ENCODE measurements at places on chromosomes 2 and 18.

GRCh38 chr2:26822877-26823276 lies 25.1 kb upstream of the DPYSL5 start:
- DNase-seq: no peak

DNA sequence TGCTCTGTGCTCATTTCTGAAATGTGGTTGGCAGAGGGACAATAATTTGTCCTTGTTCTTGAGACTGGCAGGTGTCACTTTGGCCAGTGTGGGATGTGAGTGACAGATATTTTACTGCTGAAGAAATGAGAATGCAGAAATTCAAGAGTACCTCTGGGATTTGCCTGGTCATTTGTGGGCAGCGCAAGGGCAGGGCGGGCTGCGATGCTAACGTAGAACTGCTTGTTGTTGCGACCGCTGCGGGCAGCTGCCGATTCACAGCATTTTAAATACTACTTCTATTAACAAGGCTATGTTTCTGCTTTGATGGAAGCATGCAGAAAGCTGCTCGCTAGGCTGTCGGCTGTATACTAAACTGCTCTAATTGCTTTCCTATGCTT lies 268.6 kb downstream of the FIGN start:
- DNase-seq: no peak

- DNase-seq: no peak
Observed at GRCh38 chr18:11887328-11888128, 20.6 kb downstream of the MPPE1 start.

GRCh38 chr2:235659767-235660322 lies 166.0 kb downstream of the AGAP1 start:
- no peak for DNase-seq

GRCh38 chr18:42030586-42031182 lies 75.7 kb downstream of the PIK3C3 start:
- no peak for DNase-seq

DNA sequence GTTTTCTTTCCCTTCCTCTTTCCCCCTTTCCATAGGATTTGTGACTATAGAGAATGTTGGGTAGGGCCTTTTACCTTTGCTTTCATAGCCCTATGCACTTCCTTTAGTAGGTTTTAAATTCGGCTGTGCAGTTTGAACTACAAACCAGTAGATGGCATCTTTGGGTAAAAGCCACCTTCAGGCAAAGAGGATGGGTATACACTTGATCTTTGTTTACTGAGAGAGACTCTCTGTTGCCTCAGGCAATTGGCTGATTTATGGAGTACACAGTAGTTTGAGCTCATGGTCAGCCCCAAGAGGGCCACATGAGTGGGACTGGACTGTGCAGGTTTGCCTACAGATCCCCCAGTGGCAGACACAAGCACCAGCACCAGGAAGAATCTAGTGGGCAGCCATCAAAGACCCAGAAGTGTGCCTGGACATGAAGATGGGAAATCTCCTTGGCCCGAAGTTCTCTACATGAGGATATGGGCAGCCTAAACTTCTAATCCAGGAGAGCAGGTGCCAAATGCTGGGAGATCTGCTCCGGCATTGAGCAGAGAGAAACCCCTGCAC lies 1304.3 kb upstream of the DDX18 start:
- DNase-seq: no peak

GRCh38 chr2:11677136-11678055 lies 7.4 kb upstream of the NTSR2 start:
- DNase-seq: no peak
